Fibroblast of upper back skin (primary cell): ENCODE measurements at places on chromosomes 7 and 10.
A peak's percentile ranks its signal among the peaks of the same experiment; 100 is the strongest.

DNA sequence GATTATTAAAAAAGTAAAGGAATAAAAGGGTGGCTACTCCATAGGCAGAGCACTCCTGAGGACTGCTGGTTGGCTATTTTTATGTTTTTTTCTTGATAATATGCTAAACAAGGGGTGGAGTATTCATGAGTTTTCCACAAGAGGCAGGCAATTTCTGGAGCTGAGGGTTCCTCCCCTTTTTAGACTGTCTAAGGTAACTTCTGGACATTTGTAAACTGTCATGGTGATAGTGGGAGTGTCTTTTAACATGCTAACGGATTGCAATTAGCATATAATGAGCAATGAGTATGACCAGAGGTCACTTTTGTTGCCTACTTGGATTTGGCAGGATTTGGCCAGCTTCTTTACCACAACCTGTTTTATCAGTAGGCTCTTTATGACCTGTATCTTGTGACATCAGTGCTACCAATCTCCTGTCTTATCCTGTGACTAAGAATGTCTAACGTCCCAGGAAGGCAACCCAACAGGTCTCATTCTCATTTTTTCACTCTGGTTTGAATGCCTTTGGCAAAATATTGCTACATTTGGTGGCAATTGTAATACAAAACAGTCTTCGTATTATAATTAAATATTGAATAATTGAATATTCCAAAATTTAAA is 587.8 kb upstream of the POM121L12 start:
- no peak for DNase-seq

- DNase-seq, result peak; percentile 15
Measured at GRCh38 chr7:69597278-69598076, 798 bp upstream of the AUTS2 start.

DNA sequence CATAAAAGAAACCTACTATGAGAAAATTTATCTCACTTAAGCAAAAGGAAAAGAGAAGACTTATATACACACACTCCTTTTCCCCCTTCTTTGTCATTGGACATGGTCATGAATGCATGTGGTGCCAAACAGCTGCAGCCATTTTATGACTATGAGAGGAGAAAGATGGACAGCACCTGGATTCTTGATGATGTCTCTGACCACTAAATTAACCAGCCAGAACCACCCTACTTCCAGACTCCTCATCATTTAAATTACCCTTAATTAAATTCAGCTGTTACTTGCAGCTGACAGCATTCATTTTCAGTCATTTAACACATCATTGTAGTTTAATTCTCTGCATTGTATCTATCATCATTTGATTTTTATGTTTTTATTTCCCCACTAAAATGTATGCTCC is 379.0 kb upstream of the HPS1 start:
- DNase-seq, result no peak

DNA sequence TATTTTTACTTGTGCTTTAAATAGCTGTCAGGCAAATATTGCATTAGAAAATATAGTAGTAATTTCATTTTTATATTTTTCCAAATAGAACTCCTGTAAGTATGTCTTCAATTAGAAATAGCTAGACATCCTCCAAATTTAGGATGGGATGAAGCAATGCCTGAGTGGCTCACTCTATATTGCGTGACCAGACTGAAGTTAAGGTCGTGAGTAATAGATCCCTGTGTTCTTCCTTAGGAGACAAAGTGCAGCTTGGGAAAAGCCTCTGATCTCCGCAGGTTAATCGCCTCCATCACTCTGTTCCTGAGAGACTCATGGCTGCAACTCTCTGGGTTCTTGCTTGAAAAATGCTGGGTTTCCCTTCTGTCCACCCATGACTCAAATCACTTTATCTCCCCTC is 484.8 kb upstream of the ANKRD30A start:
- peak; percentile 32 for DNase-seq

- DNase-seq, result no peak
Measured at GRCh38 chr7:157739650-157740049, 402.8 kb downstream of the DNAJB6 start.

GRCh38 chr7:48154792-48155413 is 16.4 kb upstream of the ABCA13 start:
- DNase-seq, result peak; percentile 61

- DNase-seq, result peak; percentile 75
Measured at GRCh38 chr10:24209946-24210491, 1.1 kb downstream of the KIAA1217 start.

DNA sequence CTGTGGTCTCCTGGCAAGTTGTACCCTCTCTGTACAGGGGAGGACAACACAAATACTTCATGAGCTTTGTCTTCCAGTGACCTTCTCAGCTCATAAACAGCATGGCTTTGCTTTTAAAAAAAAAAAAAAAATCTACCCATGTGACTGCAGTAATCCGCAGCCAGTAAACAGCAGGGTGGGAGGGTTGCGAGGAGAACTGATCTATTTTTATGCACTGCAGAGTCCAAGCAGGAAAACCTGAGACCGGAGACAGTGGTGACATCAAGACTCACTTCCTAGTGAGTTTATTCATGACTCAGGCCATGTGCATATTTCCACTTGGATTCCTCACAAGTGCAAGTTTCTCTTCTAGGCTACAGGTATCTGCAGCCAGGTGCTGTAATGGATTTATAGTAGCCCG is 127.9 kb downstream of the NRF1 start:
- DNase-seq, result peak; percentile 6

DNA sequence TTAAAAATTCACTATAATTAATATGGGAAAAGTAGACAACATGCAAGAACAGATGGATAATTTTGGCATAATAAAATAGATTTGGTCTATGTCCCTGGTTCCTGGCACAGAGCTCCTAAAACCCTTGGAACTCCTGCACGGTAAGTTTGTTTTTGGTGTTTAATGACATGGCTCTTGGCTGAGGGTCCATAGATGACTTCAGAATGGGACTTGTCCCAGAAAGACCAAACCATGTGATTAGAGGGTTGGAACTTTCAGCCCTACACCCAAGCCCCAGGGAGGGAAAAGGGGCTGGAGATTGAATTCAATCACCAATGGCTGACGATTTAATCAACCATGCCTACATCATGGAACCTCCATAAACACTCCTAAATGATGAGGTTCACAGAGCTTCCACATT is 12.6 kb upstream of the GSDME start:
- no peak for DNase-seq

DNA sequence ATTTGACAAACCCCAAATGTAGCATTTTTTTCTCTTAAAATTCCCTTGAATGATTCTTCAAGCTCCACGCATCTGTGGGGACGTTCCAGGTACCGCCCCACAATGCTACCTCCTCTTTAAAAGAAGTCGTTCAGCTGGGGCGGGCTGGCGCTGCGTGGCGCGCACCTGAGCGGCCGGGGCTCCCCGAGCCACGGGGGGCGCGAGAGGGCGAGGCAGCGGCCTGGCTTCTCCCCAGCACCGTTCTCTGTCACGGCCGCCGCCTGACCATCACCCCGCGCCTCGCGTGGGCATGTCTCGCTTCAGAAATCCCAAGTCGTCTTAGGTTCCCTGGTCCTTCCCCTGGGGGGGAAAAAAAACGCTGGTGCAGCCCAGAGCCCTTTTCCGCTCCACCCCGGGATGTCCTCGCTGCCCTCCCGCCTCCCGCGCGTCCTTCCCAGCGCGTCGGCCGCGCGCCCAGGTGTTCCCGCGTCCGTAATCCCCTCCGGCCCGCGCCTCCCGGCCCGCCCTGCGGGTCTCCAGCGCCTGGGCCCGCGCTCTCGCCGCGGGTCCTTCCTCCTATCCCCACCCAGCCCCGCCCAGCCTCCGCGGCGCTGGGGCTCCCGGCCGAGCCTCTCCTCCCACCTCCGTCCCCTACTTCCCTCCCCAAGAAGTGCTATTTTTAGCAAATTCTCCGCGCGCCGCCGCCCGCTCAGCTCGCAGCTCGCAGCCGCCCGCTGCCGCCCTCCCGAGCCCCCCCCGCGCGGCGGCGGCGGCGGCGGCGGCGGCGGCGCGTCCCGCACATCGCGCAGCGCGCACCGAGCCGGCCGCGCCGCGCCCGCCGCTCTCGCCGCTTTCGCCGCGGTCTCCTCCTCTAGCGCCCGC is 58.7 kb upstream of the PRPS1L1 start:
- DNase-seq, result peak; percentile 17

- no peak for DNase-seq
Measured at GRCh38 chr7:123230147-123230546, 30.4 kb upstream of the SLC13A1 start.

DNA sequence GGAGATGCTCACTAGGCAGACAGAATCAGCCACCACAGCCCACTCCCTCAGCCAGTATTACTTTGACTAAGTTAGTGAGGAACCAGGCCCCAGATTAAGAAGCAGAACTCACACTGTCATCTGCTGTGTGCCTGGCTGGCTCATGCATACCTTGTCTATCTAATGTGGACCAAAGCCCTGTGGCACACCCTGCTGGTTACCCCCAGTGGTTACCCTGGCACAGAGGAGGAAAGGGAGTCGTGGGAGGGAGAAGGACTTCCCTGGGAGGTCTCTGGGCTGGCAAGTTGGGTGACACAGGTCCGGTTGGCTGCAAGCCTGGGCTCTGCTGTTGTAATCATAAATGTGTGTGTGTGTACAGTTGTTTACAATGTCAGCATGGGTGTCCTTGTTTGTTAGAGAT is 7.5 kb upstream of the SH2D4B start:
- DNase-seq, result peak; percentile 15

GRCh38 chr7:80642871-80643270 is 4.4 kb downstream of the CD36 start:
- no peak for DNase-seq

- DNase-seq, result no peak
Measured at GRCh38 chr10:119705434-119705831, 20.4 kb upstream of the INPP5F start.

DNA sequence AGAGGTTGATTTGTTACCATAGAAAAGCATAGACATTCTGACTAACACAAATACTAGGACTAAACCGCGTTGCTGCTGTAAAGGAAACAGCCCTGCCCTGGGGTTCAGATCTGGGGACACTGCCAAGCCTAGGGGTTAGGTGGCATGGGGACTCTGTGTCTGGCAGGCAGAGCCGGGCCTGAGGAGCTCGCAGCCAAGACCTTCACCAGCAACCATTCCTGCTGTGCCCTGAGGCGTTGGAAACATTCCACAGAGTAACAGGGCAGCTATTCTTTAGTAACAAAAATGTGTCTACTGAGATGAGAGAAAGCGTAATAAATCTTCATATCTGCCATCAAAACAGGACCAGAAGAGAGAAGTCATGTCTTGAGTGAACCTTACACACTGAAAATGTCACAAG is 280.5 kb downstream of the POM121L12 start:
- no peak for DNase-seq

DNA sequence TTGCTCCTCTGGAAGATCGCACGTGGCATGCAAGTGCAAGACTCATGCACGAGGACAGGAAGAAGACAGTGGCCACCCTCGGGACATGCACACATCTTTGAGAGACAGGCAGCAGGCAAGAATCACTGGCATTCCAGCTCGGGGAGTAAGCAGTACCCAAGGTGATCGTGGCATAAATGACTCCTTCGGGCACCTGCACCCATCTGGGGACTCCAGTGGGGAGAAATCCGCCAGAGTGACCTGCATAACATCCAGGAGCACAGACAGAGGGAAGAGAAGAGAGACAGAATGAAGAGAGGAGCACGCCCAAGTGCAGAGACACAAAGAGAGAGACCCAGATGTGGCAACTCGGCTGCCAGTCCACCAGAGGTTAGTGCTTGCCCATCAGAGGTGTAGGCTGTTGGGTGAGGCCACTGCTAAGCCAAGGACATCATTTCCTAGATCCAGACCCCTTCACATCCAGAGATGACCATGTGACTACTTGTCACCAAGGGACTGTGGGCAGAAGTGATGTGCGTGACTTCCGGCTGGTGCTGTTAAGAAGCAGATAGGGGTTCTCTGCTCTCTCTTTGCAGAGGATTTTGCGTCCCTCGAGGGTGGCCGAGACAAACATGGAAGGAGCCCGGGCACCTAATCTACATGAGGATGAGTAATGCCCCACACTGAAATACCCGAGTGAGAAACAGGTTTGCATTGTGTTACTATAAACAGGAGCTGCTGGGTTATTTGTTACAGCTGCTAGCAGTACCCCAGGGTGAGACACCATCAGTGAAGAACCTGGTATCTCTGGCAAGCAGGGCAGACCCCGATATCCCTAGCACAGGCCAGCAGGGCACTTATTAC is 80.6 kb downstream of the VWA2 start:
- no peak for DNase-seq

GRCh38 chr10:79082631-79083596 is 14.1 kb downstream of the ZMIZ1 start:
- no peak for DNase-seq

- no peak for DNase-seq
Measured at GRCh38 chr7:98200364-98200763, 10.9 kb upstream of the BHLHA15 start.

DNA sequence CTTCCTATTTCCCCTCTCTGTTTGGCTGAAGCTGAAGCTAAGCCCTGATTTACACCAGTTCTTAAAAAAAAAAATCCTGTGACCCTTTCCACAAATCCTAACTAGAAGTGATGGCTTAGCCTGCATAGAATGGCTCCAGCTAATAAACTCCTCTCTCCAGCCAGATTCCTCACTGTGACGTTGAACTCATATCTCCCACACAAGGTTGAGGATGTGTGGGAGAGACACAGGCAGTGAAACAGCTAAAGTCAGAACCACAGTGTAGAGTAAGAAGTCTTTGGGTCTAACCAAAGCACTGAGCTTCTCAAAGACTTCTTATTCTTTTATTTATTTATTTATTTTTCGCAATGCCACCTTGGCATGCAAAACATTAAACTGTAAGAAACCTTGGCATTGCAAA is 268.3 kb downstream of the SNX13 start:
- DNase-seq, result no peak

DNA sequence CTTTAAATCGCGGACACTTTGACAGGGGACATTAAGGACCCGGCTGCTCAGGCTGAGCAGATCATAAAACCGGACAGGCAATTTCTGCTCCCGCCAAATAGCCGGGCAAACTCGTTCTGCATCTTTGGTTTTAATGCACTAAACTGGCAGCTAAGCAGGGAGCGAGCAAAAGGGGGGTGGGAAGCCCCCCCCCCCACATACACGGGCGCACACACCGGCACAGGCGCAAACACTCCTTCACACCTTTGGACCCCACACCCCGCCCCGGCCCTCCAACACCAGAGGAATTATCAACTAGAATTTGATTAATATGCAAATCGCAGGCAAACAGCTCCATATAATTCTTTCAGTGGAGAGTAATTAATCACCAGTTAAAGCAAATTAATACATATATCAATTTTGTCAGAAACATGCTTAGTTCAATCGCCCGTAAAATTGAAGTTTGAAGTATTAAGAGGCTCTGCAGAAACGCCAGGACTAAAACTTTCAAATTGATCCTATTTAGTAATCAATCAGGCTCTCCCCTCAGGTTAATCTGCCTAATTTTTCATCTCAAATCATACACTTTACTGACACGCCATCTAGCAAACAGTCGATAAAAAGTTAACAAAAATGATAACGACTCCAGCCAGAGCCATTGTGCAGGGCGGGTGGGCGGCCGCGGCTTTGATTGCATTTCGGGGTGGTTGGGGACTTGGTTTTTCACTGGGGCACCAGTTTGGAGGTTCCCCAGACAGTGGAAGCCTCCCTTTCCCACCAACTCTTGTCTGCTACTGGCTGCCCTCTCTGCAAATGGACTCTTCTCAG is 9.9 kb downstream of the LBX1 start:
- no peak for DNase-seq
